GM04504 (cell line): ENCODE measurements at places on chromosomes 2 and 18.
A peak's percentile ranks its signal among the peaks of the same experiment; 100 is the strongest.

DNA sequence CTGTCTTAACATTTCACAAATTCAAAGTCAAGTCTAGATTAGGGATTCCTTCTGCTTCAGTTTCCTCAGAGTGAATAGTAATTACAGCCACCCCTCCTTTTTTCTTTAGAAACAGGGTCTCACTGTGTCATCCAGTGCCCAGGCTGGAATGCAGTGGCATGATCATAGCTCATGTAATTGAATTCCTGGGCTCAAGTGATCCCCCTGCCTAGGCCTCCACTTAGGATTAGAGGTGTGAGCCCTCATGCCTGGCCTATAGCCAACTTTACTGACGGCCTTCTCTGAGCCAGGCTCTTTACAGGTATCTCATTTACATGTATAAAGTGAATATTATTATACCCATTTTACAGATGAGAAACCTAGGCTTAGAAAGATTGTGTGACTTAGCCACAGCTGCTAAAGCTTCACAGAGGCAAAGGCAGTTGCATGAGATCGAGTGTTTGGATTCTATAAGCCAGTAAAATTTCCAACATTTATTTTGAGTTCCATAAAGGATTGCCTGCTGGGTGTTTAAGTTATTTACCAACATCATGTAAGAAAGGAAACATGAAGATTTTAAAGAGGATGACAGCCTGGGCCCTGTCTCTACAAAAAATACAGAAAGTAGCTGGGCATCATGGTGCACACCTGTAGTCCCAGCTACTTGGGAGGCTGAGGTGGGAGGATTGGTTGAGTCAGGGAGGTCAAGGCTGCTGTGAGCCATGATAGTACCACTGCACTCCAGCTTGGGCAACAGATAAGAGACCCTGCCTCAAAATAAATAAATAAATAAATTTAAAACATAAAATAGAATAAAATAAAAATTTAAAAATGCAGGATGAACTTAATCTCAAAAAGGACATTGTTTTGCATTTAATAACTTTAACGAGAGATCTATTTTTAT, 1.8 kb downstream of the ENOSF1 start:
- no peak for DNase-seq

GRCh38 chr2:29697715-29698114, 223.7 kb downstream of the ALK start:
- DNase-seq: no peak

DNA sequence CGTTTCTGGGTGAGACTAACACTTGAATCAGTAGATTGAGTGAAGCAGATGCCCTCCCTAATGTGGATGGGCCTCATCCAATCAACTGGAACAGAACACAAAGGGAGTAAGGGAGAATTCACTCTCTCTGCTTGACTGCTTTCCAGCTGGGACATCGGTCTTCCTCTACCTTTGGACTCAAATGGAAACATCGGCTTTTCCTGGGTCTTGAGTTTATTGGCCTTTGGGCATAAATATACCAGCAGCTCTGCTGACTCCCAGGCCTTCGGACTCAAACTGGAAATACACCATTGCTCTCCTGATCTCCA, 311.6 kb downstream of the STK39 start:
- DNase-seq: no peak

- no peak for DNase-seq
Measured at GRCh38 chr2:39215545-39215944, 28.2 kb downstream of the CDKL4 start.

GRCh38 chr2:238286551-238286950, 1.9 kb downstream of the PER2 start:
- DNase-seq: peak; percentile 80

DNA sequence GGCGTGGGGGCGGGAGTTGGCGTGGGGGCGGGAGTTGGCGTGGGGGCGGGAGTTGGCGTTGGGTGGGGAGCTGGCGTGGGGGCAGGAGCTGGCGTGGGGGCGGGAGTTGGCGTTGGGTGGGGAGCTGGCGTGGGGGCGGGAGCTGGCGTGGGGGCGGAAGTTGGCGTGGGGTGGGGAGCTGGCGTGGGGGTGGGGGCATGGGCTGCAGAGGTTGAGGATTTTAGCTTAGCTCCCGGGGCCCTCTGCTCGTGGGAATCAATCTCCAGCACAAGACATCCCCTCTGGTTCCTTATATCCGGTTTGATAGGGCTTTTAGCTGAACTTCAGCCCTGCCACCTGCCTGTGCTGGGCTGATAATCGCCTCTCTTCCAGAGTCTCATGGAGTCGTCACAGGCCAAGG, 177.0 kb downstream of the LDLRAD4 start:
- DNase-seq: no peak

GRCh38 chr2:63875131-63875527, 33.4 kb downstream of the UGP2 start:
- DNase-seq: peak; percentile 20

DNA sequence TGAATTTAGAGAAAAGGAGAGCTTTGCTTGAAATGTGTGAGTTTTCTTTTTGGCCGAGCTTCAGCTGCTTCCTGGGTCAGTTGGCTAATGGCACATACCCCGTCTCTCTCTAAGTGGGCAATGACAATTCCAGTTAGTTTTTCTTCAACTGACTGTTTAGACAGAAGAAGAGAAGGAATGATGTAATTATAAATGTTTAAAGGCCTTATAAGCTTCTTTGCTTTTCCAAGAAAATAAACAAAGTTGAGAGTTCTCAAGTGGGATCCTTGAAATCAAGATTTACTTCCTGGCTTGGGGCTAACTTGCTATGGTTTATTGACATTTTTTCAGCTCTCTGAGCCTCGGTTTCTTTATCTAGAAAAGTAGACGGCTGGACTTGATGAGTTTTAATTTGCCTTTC, 794.9 kb upstream of the ACVR2A start:
- DNase-seq: no peak

DNA sequence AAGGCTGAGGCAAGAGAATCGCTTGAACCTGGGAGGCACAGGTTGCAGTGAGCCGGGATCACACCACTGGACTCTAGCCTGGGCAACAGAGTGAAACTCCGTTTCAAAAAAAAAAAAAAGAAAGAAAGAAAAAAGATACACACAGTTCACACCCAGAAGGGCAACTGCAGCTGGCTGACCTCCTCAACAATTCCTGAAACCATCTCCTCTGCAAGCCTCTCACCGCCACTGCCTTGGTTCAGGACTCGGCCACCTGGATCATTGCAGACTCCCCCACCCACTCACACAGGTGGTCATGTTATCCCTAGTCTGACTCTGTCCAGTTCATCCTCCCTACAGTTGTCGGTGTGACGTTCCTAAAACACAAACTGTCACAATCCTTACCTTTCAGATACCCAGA, 2.2 kb downstream of the CYS1 start:
- DNase-seq: no peak

GRCh38 chr2:62857139-62857931, 151.8 kb downstream of the EHBP1 start:
- DNase-seq: no peak

GRCh38 chr18:770583-770961, 41.5 kb downstream of the YES1 start:
- no peak for DNase-seq

GRCh38 chr2:228590681-228591080, 409.2 kb upstream of the SPHKAP start:
- DNase-seq: no peak

DNA sequence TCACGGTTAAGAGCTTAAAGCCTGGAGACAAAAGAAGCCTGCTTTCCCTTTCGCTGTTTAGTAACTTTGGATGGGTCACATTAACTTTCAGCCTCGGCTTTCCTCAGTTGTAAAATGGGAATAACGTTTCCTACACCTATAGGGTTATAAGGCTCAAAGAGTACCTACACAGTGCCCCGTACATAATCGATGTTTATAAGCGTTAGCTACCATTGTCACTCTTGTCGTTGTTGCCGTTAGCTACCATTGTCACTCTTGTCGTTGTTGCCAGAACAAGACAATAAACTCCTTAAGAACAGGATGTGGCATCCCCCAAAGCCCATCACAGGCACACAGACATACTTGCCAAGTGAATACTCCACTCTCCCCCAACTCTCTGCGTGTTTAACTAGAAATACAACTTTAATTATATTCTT, 901 bp upstream of the MFSD6 start:
- no peak for DNase-seq

DNA sequence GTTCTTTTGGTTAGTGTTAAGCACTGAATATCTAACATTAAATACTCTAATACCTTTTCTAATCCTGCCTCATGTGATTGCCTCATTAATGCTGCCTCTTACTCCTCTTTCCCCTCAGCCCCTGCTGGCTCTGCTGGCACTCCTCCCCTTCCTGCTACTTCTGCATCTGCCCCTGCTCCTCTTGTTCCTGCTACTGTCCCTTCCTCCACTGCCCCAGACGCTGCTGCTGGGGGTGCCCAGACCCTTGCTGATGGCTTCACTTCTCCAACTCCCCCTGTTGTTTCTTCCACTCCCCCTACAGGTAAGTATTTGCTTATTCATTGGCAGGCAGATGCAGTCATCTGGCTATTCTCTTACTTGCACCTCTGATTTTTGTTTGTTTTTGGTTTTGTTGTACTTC, 68.5 kb downstream of the ABI2 start:
- no peak for DNase-seq

- no peak for DNase-seq
Measured at GRCh38 chr2:831622-832021, 119.0 kb upstream of the SNTG2 start.

DNA sequence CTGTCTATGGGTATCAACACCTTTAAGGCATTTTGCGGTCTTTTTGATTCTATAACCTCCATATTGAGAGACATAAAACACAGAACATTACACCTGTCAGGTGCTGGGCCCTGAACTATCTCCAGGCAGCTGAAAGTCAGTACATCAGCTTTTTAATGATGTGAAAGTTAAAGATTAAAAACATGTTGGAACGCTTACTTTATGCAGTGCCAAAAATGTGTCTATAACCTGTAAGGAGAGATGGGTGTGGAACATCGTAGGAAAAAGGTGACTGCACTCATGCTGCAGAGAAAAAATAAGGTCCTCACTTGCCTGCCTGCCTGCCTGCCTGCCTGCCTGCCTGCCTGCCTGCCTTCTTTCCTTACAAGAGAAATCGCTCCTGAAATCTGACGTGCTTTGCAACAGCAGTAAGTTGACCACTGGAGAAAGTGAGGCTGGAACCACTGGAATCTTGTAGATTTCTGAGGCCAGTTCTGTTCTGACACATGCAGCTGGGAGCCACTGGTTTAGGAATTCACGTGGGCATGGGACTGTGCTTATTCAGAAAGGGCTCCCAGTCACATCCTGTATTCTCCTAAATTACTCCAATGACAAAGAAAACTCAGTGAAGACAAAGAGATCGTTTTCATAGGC, 34.1 kb downstream of the BCL11A start:
- DNase-seq: no peak

DNA sequence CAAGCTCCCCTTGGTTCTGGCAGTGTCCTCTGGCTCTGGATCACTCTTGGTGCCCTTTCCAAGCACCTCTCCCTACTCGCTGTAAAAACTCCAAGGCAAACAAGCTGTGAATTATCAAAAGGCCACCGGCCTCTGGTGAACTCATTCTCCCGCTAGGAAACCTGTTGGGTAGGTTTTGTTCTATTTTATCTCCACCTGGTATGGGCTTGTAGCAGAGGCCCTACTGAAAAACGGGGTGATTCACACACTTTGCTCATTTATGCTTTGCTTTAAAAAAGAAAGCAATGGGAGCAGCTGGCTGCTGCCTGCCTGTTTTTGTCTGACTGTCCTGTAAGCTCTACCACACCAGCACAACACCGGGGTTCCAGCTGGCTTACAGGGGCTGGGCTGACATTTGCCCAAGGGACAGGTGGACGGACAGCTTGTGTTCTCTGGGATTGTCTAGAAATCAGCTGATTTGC, 56.8 kb downstream of the SH3BP4 start:
- no peak for DNase-seq

DNA sequence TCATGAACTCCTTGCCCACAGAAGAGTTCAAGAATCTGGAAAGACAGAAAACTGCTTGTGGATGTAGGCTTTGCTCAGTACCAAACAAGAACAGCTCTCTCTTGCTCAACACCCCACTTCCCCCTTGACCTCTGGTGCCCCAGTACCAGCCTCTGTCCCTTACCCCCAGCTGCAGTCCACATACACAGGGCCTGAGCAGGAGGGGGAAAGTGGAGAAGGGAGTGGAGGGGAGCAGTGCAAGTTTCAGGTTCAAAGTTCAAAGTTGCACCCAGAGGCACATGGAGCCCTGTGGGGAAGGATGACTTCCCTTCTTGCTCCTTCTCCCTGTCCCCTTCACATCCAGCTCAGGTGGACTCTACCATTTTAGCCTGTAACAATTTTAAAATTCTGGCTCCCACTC, 61.1 kb upstream of the LPIN2 start:
- DNase-seq: no peak

GRCh38 chr18:47100212-47100831, 50.0 kb downstream of the HDHD2 start:
- peak; percentile 16 for DNase-seq

GRCh38 chr2:231399853-231400680, 4.6 kb downstream of the B3GNT7 start:
- DNase-seq: no peak

GRCh38 chr2:131004446-131005209, 88.6 kb downstream of the FAM168B start:
- no peak for DNase-seq

DNA sequence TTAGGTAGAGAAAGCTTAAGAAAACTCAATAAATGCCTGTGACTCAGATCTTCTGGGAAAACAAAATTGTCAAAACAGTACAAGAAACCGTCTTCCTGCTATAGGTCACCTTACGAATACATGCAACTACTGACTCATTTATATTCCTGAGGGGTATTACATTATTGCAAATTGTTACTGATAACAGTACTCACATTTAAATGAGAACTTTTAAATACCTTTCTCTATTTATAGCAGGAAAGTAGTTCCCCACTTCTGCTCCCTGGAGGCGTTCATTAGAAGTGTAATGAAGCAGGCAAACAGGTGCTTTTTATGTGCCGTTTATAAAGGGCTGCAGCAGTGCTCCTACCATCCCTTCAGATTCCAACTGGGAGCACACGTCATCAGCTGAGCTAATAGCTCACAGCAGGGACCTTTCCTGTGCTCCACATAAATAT, 65.1 kb upstream of the RPRM start:
- no peak for DNase-seq

GRCh38 chr18:28065031-28065792, 111.7 kb downstream of the CDH2 start:
- DNase-seq: peak; percentile 74
